Activated CD4-positive, alpha-beta memory T cell treated with anti-CD3 and anti-CD28 coated beads, Interleukin-2, amount 10 ng/mL, durations not matched to agents 7 days and 5 days (primary cell): ENCODE measurements at places on chromosomes 2 and 18. TPM values are rescaled to one million over a fixed set of nuclear protein-coding genes. Genes with fewer than 3 reads are reported as not detected.

Gene RBKS
- 2.2 TPM for total RNA-seq

Gene NPPC
- total RNA-seq: not detected

Gene PLCL1
- 1.6 TPM for total RNA-seq

Gene COLEC12
- not detected for total RNA-seq

Gene UCN
- total RNA-seq: 3.0 TPM

DNA sequence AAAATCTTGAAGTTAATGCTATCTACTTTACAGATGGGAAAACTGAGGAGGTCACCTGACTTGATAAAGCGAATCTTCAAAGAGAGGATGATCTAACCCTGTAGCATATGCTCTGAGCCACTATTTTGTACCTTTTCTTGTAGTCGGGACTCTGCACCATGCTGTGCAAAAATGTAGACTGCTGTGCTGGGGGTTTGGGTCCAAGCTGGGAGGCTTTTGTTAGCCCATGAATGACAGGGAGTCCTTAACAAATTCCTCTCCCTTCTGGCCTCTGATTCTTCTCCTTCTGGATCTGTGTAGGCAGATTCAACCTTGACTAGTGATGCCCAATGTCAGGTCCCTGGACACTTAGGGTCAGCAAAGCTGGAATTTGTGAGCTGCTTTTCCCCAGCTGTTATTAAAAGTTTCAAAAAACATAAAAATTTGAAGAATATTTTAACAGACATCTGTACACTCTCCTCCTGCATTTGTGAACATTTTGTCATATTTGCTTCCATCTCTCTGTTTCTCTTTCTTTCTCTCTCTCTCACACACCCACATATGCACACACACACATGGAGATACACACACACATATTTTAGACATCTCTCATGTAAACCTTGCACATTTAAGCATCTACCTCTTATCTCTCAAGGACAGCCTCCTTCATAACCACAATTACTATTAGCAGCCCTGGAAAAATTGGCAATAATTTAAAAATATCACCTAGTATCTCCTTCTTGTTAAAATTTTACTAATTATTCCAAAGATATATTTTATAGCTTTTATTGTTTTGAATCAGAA, 335.0 kb upstream of the TRIB2 start:
- no peak for DNase-seq

- DNase-seq: no peak
Measured at GRCh38 chr2:135030826-135031225, 16.4 kb downstream of the MAP3K19 start.

- DNase-seq: no peak
Measured at GRCh38 chr2:160306985-160307384, 106.9 kb upstream of the ITGB6 start.

DNA sequence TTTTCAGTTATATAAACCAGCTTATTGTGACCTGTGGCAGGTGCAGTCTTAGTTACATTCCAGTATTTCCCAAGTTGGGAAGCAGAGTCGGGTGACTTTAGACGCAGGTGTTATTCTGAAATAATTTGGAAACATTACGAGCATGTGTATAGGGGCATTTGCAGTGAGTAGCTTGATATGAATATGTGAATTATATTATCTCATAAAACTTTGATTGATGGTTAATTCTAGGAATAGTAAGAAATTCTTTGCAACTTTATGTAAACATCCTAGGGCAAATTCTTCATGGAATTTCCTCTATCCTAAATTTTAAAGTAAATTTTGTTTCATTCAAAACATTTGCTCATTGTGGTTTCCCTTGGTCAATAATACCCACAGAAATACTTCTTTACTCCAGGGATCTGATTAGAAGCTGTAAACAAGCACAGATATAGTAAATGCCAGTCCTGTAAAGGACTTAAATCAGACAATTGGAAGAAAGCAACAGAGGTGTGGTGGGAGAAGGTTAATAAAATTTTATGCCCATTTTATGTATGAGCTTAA, 580.6 kb upstream of the CDH2 start:
- DNase-seq: no peak

DNA sequence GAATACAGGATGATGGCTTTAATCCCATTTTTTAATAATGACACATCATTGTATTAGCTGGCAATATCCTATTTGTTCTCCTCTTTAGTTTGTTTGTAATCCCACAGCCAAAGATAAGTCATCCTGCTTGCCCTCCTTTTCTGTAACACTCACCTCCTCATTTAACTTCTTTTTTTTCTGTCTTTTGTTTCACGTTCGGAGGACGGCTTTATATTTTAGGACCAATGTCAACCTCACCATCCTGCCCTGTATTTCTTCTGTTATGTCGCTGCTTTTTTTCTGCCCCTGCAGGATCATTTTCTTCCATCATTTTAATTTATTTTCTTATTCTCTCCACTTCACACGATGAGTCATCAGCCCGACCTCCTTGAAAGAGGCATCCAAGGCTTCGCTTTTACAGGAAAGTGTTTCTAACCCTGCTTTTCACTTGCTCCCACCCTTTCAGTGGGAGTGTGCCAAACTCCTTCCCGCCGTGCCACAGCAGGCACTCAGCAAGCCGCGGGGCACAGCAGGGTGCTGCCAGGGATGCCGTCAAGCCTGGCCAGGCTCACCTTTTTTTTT, 11.4 kb downstream of the RAB31 start:
- DNase-seq: no peak
